ENCODE measurements at places on chromosomes 4 and X.
A peak's percentile ranks its signal among the peaks of the same experiment; 100 is the strongest.

GRCh38 chr4:1171311-1172227, 814 bp downstream of the SPON2 start:
- no peak for DNase-seq

GRCh38 chrX:1283093-1283492, 14.5 kb downstream of the CSF2RA start:
- DNase-seq, result no peak

- DNase-seq, result no peak
Observed at GRCh38 chrX:9498236-9498635, 33.4 kb downstream of the TBL1X start.

- peak; percentile 20 for DNase-seq
Observed at GRCh38 chrX:43121637-43122036, 343.7 kb upstream of the PPP1R2C start.

- no peak for DNase-seq
Observed at GRCh38 chrX:63349307-63349706, 1.8 kb downstream of the SPIN4 start.

GRCh38 chr4:77917601-77918000, 55.0 kb downstream of the MRPL1 start:
- DNase-seq, result no peak

DNA sequence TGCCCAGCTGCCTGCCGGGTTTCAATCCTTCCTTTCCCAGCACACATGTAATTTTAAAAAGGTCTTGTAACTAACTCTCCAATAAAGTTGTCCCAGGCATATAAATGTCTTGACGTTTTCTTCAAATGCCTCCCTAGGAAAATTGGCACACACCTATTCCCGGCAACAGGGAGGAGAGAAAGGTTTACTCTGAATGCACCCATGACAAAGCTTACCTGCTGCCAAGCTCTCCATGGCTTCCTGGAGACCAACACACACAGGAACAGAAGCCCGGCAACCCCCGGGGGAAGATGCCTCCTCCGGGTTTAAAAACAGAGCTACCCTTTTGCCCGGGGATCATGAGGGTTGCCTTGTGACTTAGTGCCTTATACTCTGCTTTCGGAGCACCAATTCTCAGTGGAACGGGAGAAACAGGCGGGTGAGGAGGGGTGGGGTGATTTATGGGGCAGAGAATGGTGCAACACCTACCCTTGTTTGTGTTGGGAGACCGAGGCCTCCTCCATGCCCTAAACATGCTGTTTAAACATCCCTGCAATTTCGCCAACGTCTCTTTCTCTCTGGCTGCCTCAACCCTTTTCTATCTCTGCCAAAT, 4.8 kb upstream of the GYG2 start:
- DNase-seq, result no peak

DNA sequence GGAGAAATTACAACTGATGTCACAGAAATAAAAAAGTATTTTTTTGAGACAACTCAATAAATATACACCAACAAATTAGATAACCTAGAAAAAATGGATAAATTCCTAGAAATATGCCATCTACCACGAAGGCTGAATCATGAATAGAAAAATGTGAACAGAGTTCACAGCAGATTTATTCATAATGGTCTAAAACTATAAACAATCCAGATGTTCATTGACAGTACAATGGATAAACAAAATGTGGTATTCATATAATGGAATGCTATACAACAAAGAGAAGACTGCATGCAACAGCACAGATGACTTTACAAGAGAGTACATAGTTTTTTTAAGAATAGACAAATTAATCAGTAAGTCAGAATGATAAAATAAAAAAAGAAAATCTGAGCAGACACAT, 55.2 kb downstream of the CLOCK start:
- no peak for DNase-seq

GRCh38 chr4:20087522-20087911, 164.2 kb upstream of the SLIT2 start:
- no peak for DNase-seq

GRCh38 chrX:150845091-150845490, 53.4 kb downstream of the CD99L2 start:
- no peak for DNase-seq

DNA sequence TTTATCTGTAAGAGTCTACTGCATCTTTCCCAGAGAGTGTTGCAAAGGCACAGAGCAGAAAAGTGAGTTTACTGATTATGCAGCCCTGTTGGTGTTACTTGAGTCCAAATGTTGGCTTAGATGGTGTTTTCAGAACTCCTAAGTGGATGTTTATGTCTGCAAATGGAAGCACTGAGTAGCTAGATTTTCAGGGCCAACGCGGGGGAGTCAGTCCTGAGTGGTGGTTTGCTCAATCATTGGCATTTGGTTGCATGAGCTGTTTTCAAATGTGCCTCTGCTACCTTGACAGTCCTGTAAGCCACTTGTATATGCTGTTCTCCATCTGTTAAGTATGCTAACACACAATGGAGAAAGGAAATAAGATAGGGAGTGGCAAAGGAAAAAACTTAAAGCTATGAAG, 45.4 kb downstream of the MAMLD1 start:
- DNase-seq, result no peak

GRCh38 chr4:183287677-183288076, 32.4 kb downstream of the CLDN22 start:
- DNase-seq, result no peak

GRCh38 chr4:47473141-47473750, 9.7 kb upstream of the COMMD8 start:
- no peak for DNase-seq

DNA sequence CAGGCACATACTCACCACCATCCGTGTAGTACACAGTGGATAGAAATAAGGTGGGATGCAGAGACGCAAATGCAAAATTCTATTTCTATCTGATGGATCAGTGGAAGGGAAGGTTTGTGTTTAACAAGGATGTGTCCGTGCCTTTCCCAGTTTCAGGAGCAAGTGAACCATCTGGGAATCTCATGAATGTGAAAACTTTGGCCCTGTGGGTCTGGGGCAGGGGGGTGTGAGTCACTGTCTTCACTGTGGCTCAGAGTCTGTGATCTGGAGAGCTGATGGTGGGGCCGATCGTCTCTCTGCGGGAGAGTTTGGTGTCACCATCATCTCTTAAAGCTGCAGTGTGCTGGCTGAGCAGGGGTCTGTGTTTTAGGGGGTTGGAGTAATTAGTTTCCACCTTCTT, 179.3 kb upstream of the STS start:
- DNase-seq, result no peak

GRCh38 chr4:149493492-149493891, 322.2 kb downstream of the IQCM start:
- no peak for DNase-seq

- no peak for DNase-seq
Observed at GRCh38 chr4:89243733-89244252, 63.8 kb downstream of the GPRIN3 start.

- peak; percentile 34 for DNase-seq
Observed at GRCh38 chr4:504076-504475, 5.1 kb downstream of the PIGG start.

GRCh38 chr4:100049872-100050271, 99.8 kb upstream of the H2AZ1 start:
- DNase-seq, result no peak

- DNase-seq, result no peak
Observed at GRCh38 chr4:102632241-102633065, 128.3 kb downstream of the MANBA start.

GRCh38 chr4:172245516-172245915, 432.3 kb downstream of the GALNTL6 start:
- DNase-seq, result no peak

GRCh38 chr4:120005076-120005475, 61.6 kb downstream of the MAD2L1 start:
- DNase-seq, result no peak

DNA sequence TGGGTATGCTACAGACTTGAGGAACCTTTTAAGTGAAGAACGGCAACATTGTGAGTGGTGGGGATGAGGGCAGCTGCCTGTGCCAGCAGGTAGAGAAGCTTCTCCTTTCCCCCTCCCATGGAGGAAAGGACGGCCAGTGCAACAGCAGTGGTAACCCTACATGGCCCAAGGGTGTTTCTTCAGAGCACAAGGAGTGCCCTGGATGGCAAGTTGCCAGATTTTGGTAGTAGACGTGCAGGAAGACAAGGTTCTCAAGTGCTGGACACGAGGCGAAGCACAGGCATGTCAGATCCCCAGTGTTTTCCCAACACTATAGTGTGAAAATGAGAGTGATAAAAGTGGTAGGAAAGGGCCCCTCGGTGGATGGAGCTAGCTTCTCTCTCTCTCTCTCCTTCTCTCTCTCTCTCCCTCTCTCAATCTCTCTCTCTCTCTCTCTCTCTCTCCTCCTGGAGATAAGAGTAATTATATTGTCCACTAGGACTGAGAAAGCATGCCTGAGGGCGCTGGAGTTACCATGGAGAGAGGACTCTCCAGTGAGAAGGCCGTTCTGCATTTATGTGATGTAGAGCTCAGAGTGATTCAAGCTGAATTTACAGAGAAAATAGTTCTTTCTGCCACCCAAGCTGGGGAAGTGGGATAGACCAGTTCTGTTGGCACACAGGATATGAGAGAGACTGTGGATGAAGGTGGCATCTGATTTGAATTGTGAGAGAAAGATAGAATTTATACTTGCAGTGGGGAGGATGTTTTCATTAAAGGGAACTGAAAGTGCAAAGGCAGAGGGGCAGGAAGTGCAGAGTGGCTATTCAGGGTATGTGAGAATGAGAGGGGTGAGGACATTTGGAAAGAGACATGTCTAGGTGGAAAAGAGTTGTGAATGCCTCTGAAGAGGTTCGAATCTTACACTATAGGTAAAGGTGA, 25.7 kb upstream of the TRPC3 start:
- no peak for DNase-seq

DNA sequence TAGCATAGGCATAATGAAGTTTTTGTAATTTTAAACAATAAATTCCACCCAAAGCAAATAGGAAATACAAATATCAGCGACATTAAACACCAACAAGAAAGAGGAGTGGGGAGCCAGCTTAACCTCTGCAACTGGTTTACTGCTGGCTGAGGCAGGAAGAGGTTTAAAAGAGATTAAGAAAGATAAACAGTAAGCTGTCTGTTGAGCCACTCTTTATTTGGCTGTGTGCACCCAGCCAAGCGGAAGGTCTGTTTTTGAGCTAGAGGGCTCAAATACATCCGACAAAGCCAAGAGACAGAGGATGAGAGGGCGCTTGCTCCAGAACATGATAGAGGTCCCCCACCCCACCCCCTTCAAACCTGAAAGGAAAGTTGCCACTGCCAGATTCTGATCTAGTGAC, 191.4 kb downstream of the MGST2 start:
- DNase-seq, result no peak

- DNase-seq, result no peak
Observed at GRCh38 chrX:138519296-138519695, 192.2 kb downstream of the FGF13 start.

- no peak for DNase-seq
Observed at GRCh38 chrX:35076061-35076460, 133.5 kb downstream of the FAM47B start.

GRCh38 chrX:36534900-36535299, 473.3 kb upstream of the FAM47C start:
- DNase-seq, result no peak

GRCh38 chr4:68182382-68182820, 52.7 kb upstream of the TMPRSS11F start:
- DNase-seq, result peak; percentile 22

GRCh38 chr4:48195374-48195773, 61.3 kb upstream of the TXK start:
- no peak for DNase-seq

GRCh38 chr4:145452447-145453162, 29.0 kb upstream of the SMAD1 start:
- no peak for DNase-seq

DNA sequence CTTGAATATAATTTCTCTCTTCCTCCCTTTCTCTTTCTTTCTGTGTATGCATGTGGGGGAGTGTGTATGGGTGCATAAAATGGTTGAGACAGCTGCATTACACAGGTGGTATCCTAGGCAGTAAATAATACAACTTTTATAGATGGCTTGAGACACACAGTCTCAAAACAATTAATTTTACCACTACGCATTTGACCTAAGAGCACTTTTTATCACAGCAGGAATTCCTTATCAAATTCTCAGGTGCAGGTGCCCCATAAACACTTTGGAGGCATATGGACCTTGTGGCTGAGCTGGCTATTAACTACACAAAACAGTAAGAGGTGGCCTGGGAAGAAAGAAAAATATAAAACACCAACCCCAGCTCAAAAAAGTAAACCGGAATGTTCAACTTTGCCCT, 91.3 kb downstream of the RASGEF1B start:
- DNase-seq, result no peak

DNA sequence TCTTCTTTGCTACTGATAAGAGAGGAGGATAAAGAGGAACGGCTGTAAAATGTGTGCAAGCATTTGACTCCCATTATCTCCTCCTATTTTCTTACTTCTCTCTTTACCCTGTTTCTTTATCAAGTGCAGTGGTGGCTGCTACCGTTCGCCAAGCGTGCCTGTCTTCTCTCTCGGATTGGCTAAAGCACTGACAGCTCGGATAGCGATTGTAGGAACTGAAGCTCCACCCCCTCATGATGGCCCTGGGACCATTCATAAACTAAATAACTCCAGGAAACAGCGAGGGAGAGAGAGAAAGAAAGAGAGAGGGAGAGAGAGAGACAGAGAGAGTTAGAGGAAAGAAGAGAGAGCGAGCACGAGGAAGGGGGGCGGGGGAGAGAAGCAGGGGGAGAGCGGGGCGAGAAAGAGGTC, 305 bp upstream of the MAB21L2 start:
- no peak for DNase-seq

GRCh38 chr4:48372272-48372671, 30.9 kb downstream of the SLAIN2 start:
- DNase-seq, result no peak

DNA sequence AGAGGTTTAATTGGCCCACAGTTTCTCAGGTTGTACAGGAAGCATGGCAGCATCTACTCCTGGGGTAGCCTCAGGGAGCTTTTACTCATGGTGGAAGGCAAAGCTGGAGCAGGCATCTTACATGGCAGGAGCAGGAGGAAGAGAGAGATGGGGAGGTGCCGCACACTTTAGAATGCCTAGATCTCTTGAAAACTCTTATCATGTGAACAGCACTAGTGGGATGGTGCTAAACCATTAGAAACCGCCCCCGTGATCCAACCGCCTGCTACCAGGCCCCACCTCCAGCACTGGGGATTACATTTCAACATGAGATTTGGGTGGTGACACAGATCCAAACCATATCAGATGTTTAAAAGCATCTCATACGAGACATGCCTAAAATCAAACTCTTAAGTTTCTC, 41.6 kb upstream of the SCOC start:
- no peak for DNase-seq

DNA sequence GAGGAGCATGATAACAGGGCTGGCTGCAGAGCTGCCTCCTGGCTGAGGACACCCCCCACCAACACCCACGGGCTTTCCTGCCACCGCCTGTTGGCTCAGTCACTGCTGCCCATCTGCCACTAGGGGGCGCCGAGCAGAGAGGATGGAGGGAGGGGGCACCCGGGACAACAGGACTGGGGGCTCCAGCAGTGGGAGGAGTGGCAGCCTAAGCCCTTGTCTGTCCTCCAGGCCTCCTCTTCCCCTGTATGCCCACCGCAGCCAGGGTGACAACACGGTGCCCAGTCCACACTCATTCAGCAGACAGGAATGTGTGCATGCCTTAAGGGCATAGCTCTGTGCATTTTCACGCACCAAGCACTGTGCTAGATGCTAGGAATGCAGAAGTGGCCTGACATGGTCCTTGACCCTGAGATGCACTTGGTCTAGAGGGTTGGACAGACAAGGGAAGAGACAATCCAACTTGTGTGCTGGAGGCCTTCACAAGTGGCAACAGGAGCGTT, 149.9 kb downstream of the AMMECR1 start:
- peak; percentile 29 for DNase-seq

GRCh38 chr4:25011135-25011866, 19.4 kb downstream of the LGI2 start:
- no peak for DNase-seq
